Large intestine (tissue), 12 donors: ENCODE measurements at places on chromosomes 1 and 21.

GRCh38 chr1:226982451-226983177 is 42.5 kb downstream of the COQ8A start:
- no peaks in the 10 kb centered on the region for H3K27me3 ChIP-seq
- no peak overlapping the region for H3K4me3 ChIP-seq
- no peak for DNase-seq
- H3K36me3 ChIP-seq = peaks cover 72% of the 10 kb centered on the region
- peaks cover under 1% of the 10 kb centered on the region for H3K4me1 ChIP-seq

- H3K36me3 ChIP-seq = no peaks in the 10 kb centered on the region
- no peak overlapping the region for H3K27ac ChIP-seq
- no peak for DNase-seq
- H3K27me3 ChIP-seq = no peaks in the 10 kb centered on the region
These were observed 85.5 kb downstream of the PGBD5 start for GRCh38 chr1:230340526-230341161.

GRCh38 chr1:26350701-26351589 is 3.0 kb downstream of the CRYBG2 start:
- no peak overlapping the region for H3K4me3 ChIP-seq
- H3K27me3 ChIP-seq = no peaks in the 10 kb centered on the region
- DNase-seq = peak; percentile 91
- peaks cover 56% of the 10 kb centered on the region for H3K4me1 ChIP-seq
- H3K27ac ChIP-seq = peak overlapping the region; percentile 99
- no peaks in the 10 kb centered on the region for H3K36me3 ChIP-seq

DNA sequence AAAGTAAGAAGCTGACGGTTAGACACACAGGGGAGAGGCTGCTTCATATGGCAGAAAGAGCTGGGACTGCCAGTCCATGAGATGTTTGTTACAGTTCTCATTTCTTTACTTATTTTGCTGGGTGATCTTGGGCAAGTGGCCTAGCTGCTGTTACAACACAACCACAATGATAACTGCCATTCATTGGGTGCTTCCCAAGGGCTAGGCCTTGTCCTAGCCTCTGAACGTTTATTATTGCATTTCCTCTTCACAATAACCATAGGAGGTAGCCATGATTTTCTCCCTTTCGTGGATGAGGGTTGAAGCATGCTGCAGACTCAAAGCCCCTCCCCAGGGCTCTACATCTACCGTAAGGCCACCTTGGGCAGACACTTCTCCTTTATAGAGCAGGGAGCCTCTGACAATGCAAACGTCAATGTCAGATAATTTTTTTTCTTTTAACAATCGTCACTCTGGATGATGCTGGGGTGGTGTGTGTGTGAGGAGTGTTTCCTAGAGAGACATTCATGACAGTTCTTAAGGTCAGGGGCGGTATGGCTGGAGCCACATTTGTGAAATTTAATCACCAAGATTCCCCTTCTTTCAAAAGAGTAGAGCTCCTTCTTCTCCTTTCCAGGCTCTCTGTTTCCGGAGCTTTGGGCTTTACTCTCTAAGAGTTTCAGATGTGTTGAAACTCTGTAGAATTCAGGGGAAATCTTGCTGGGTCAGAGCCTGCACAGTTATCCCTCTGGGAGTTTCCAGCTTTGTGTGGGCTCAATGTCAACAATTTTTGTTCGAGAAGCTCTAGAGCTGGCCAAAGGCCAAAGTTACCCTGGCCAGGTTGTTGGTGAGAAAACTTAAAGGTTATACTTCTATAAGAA is 138.5 kb upstream of the SGIP1 start:
- H3K4me1 ChIP-seq = no peaks in the 10 kb centered on the region
- no peak for DNase-seq
- H3K27me3 ChIP-seq = no peaks in the 10 kb centered on the region
- H3K4me3 ChIP-seq = no peak overlapping the region

GRCh38 chr1:209611771-209612570 is 28.5 kb downstream of the CAMK1G start:
- H3K36me3 ChIP-seq = peaks cover 30% of the 10 kb centered on the region
- no peak for DNase-seq
- H3K4me3 ChIP-seq = no peak overlapping the region
- H3K4me1 ChIP-seq = peaks cover 8% of the 10 kb centered on the region
- H3K27me3 ChIP-seq = no peaks in the 10 kb centered on the region
- no peak overlapping the region for H3K27ac ChIP-seq

DNA sequence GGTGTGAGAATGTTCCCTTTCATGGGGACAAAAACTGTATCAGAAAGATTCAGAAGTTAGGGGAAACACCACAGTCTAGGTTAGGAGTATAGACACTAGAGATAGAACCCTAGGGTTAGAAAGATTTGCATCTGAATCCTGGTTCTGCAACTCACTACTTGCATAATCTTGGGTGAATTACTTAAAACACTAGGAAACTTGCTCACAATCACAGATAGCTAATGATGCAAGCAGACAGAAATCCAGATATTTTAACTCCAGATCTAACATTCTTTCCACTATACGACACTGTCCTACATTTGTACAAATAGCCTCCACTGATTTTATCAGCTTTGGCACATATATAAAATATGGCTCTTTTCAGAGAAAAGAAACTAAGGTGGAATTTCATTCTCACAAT is 30.8 kb upstream of the GLIS1 start:
- H3K27ac ChIP-seq = no peak overlapping the region
- DNase-seq = no peak
- no peaks in the 10 kb centered on the region for H3K4me1 ChIP-seq
- H3K27me3 ChIP-seq = no peaks in the 10 kb centered on the region
- H3K36me3 ChIP-seq = peaks cover 8% of the 10 kb centered on the region

GRCh38 chr1:65788762-65789161 is 3.9 kb upstream of the PDE4B start:
- no peak overlapping the region for H3K27ac ChIP-seq
- H3K36me3 ChIP-seq = no peaks in the 10 kb centered on the region
- no peak for DNase-seq
- peaks cover 3% of the 10 kb centered on the region for H3K4me1 ChIP-seq
- peaks cover 30% of the 10 kb centered on the region for H3K27me3 ChIP-seq

DNA sequence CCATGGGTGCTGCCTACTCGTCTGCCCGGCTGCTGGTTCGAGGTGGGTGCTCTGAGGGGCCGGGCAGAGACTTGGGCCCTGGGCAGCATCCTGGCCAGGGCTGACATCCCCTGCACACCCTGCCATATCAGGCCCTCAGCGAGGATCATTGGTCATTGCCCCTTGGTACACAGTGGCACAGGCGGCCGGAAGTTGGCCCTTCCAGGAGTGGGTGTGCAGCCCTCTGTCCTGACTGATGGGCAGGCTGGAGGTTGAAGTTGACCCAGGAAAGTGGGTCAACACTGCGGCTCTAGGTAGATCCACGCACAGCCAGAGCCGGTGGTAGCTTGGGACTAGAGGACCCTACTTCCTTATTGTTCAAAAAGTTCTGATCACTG is 72.9 kb downstream of the TRIM11 start:
- no peak overlapping the region for H3K27ac ChIP-seq
- H3K36me3 ChIP-seq = peaks cover 13% of the 10 kb centered on the region
- no peaks in the 10 kb centered on the region for H3K27me3 ChIP-seq
- H3K4me1 ChIP-seq = no peaks in the 10 kb centered on the region

DNA sequence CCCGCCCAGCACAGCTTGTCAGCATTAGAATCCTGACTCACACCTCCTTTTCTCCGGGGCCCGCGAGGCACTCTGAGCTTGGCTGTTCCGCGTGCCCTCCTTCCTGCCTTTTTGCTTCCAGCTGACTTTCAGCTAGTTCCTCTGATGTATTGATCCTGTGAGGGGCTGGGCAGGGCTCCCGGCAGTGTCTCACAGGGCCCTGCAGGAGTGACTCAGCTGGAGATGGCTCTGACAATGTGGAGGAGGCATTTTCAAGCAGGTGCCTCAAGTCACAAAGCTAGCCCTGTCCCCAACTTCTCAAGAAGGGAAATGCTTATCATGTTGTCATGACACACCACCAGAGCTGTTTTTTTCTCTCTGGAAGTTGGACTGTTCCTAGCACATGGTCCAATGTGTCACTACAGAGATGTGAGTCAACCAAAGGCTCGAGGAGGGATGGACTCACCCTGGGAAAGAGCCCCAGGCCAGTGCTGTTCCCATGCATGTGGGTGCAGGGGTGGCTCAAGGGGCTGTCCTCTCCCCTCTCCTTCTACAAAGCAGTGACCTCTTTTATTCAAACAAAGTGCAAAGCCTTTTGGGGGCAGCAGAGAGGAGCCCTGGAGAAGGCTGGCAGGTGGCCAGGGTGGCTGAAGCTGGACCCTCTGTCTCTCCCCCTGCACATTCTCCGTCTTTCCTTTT is 30.6 kb downstream of the SYT6 start:
- DNase-seq = no peak
- H3K4me1 ChIP-seq = no peaks in the 10 kb centered on the region
- no peaks in the 10 kb centered on the region for H3K36me3 ChIP-seq
- no peak overlapping the region for H3K27ac ChIP-seq
- H3K27me3 ChIP-seq = no peaks in the 10 kb centered on the region

- H3K27ac ChIP-seq = no peak overlapping the region
- H3K27me3 ChIP-seq = no peaks in the 10 kb centered on the region
- H3K4me1 ChIP-seq = no peaks in the 10 kb centered on the region
- DNase-seq = no peak
- H3K4me3 ChIP-seq = no peak overlapping the region
These were observed 15.4 kb upstream of the EPS15 start for GRCh38 chr1:51534447-51534846.

DNA sequence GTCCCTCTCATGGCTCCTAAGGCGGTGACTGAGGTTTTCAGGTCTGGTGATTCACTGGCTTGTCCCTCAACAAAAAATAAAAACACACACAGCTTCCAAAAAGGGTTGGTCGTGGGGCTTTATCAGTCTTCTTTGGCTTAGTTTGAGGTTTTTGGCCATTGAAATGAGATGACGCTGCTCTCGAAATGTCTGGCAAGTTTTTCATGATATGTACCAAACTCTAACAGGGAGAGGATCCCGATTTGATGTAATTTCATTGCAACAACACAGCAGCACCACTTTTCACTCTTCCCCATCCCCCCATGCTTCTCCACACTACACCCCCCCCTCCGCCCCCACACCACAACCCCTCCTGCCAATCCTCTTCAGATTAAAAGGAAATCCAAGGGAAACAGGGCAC is 187.1 kb upstream of the NFIA start:
- DNase-seq = no peak
- H3K4me3 ChIP-seq = no peak overlapping the region
- H3K36me3 ChIP-seq = no peaks in the 10 kb centered on the region
- H3K4me1 ChIP-seq = peaks cover 8% of the 10 kb centered on the region
- H3K27ac ChIP-seq = no peak overlapping the region
- H3K27me3 ChIP-seq = no peaks in the 10 kb centered on the region

DNA sequence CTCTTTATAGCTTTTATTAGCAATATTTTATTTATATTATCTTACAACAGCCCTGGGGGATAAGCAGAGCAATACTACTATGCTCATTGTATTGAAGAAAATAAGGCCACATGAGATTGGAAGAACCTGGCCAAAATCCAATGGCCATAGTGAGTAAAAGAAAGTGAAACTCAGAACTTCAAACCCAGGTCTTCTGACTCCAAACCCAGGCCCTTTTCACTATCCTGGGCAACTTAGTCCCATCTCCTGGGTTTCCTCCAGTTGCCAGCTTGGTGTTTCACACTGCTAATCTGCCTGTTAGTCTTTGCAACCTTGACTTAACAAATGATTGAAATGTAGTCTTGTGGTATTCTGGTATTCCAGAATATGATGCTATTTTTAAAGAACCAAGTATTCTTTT is 22.4 kb upstream of the EXO1 start:
- H3K4me3 ChIP-seq = no peak overlapping the region
- H3K27ac ChIP-seq = no peak overlapping the region
- no peaks in the 10 kb centered on the region for H3K36me3 ChIP-seq
- H3K4me1 ChIP-seq = no peaks in the 10 kb centered on the region
- DNase-seq = no peak

GRCh38 chr1:107649023-107649422 is 316.0 kb downstream of the VAV3 start:
- no peaks in the 10 kb centered on the region for H3K36me3 ChIP-seq
- no peak overlapping the region for H3K4me3 ChIP-seq
- no peaks in the 10 kb centered on the region for H3K27me3 ChIP-seq
- H3K4me1 ChIP-seq = peaks cover 22% of the 10 kb centered on the region
- DNase-seq = peak; percentile 68

- H3K4me1 ChIP-seq = peaks cover 11% of the 10 kb centered on the region
- no peak overlapping the region for H3K27ac ChIP-seq
- H3K36me3 ChIP-seq = no peaks in the 10 kb centered on the region
- no peak for DNase-seq
- no peak overlapping the region for H3K4me3 ChIP-seq
- H3K27me3 ChIP-seq = peaks cover 2% of the 10 kb centered on the region
These were observed 67.8 kb upstream of the GJA8 start for GRCh38 chr1:147834810-147835209.

- no peak for DNase-seq
- peaks cover 4% of the 10 kb centered on the region for H3K36me3 ChIP-seq
- H3K27ac ChIP-seq = no peak overlapping the region
- no peaks in the 10 kb centered on the region for H3K4me1 ChIP-seq
- H3K4me3 ChIP-seq = no peak overlapping the region
These were observed 140.9 kb upstream of the HOOK1 start for GRCh38 chr1:59673573-59674450.

GRCh38 chr1:179707406-179707805 is 35.7 kb upstream of the FAM163A start:
- DNase-seq = no peak
- no peaks in the 10 kb centered on the region for H3K36me3 ChIP-seq
- no peak overlapping the region for H3K27ac ChIP-seq

- peaks cover 51% of the 10 kb centered on the region for H3K4me1 ChIP-seq
- no peaks in the 10 kb centered on the region for H3K36me3 ChIP-seq
- no peak for DNase-seq
- no peak overlapping the region for H3K4me3 ChIP-seq
These were observed 76.6 kb upstream of the F3 start for GRCh38 chr1:94617957-94618739.

GRCh38 chr1:211947396-211948295 is 87.7 kb downstream of the INTS7 start:
- H3K4me3 ChIP-seq = no peak overlapping the region
- H3K36me3 ChIP-seq = peaks cover 19% of the 10 kb centered on the region
- H3K27ac ChIP-seq = no peak overlapping the region
- H3K27me3 ChIP-seq = no peaks in the 10 kb centered on the region
- no peak for DNase-seq

GRCh38 chr1:93904228-93904627 is 5.0 kb downstream of the GCLM start:
- peaks cover 6% of the 10 kb centered on the region for H3K4me1 ChIP-seq
- H3K27ac ChIP-seq = no peak overlapping the region
- DNase-seq = no peak
- H3K36me3 ChIP-seq = peaks cover 5% of the 10 kb centered on the region
- no peak overlapping the region for H3K4me3 ChIP-seq

GRCh38 chr1:14926818-14927575 is 226.6 kb upstream of the TMEM51 start:
- peaks cover 39% of the 10 kb centered on the region for H3K4me1 ChIP-seq
- no peak for DNase-seq
- H3K4me3 ChIP-seq = no peak overlapping the region

- H3K4me3 ChIP-seq = no peak overlapping the region
- no peak overlapping the region for H3K27ac ChIP-seq
- H3K36me3 ChIP-seq = no peaks in the 10 kb centered on the region
- H3K27me3 ChIP-seq = no peaks in the 10 kb centered on the region
These were observed 102.1 kb downstream of the ZNF281 start for GRCh38 chr1:200307755-200308066.
